ENCODE measurements at places on chromosomes 3 and 15. TPM values are rescaled to one million over a fixed set of nuclear protein-coding genes. Genes with fewer than 3 reads are reported as not detected.

GRCh38 chr3:100358413-100358812 is 23.9 kb downstream of the NIT2 start:
- no peak for DNase-seq

DNA sequence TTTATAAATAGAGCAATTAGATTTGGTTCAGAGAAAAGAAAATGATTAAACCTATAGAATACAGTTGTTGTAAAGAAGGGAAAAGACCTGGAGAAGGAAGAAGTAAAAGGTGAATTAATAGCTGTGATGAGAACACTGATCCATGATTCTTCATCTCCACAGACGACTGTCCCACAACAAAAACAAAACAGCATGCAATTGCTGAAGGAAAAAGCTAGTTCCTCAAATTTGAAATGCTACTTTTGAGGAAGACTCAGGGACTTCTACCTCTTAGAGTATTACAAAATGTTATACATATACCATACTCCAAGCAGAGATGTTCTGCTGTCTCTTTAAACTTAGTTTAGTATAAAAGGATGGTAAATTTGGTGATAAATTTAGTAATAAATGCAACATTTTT is 21.5 kb downstream of the ALCAM start:
- DNase-seq = no peak

LYZL4 gene
- total RNA-seq = not detected

PLSCR5 gene
- not detected for total RNA-seq

ZFYVE19 gene
- total RNA-seq = 9.8 TPM
